Cardiac muscle cell (in vitro differentiated cells and primary cell): ENCODE measurements at places on chromosomes 5 and 9.

GRCh38 chr5:141529002-141529401 is 40.1 kb downstream of the PCDHGC5 start:
- DNase-seq, result peak; percentile 69

DNA sequence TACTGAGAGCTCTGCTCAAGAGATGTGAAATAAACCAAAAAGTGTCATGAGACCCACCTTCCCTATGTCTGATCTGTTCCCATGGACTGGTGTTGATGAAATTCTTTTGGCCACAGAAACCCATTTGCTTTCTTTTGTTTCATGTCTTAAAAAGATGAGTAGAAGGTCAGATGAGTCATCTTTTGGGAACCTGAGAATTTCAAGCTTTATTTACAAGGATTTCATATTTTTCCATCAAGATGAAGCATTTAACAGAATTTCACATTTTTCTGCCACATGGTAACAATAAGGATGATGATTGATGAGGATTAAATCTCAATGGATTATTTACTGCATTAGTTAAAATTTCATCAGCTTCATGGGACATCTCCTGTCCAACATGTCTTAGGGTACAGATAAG is 337.8 kb downstream of the DEPDC1B start:
- DNase-seq, result no peak

DNA sequence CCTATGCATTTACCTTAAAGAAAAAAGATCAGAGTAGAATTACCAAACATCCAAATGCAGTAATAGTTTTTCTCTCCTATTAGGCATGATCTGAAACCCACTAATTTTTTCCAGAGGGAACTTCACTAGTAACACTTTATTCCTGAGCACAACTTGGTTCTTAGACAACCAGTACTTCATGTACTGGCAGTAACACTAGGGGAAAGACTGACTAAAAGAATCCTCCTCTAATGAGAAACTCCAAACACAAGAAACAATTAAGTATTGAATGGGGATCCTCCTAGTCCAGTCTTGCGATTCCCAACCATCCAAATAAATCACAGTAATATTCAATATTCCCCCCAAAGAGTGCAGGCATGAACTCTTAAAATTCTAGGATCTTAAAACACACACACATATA is 48.9 kb downstream of the ZNF608 start:
- DNase-seq, result no peak

- DNase-seq, result no peak
Measured at GRCh38 chr5:119080936-119081335, 10.0 kb downstream of the DMXL1 start.

DNA sequence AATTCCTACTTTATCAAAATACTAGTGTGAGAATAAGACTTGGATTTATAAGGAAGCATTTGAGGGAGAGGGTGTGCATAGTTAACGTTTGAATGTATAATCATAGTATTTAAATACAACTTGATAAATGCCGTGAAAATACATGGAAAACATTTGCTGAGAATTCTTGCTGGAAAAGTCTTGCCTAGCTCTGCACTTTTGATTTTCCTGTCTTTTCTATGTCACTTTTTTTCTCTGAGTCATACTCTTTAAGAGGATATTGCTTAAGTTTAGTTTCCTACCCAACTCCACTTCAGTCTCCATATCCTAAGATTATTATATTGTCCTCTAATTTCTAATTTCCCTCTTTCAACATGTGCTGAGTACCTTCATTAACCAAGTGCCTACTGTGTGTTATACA is 616.6 kb upstream of the SEMA6A start:
- DNase-seq, result peak; percentile 3

GRCh38 chr9:100104314-100104713 is 5.3 kb downstream of the INVS start:
- DNase-seq, result no peak

DNA sequence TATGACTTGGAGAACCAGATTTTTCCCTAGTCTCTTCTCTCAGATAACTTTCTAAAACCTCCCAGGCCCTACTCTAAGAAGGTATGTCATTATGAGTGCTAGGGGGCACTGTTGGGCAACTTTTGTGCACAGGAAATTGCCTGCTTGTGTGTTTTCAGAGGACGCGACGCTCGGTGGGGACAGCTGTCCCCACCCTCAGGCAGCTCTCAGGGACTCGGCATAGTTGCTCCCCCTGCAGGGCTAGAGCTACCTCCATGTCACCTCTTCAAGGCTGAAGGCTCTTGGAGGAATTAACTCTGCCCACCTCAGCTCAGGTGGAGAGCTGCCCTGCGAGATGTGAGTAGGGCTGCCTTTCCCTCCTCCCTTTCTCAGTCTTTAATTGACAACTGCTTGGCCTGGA is 10.2 kb upstream of the TIFAB start:
- DNase-seq, result peak; percentile 84

DNA sequence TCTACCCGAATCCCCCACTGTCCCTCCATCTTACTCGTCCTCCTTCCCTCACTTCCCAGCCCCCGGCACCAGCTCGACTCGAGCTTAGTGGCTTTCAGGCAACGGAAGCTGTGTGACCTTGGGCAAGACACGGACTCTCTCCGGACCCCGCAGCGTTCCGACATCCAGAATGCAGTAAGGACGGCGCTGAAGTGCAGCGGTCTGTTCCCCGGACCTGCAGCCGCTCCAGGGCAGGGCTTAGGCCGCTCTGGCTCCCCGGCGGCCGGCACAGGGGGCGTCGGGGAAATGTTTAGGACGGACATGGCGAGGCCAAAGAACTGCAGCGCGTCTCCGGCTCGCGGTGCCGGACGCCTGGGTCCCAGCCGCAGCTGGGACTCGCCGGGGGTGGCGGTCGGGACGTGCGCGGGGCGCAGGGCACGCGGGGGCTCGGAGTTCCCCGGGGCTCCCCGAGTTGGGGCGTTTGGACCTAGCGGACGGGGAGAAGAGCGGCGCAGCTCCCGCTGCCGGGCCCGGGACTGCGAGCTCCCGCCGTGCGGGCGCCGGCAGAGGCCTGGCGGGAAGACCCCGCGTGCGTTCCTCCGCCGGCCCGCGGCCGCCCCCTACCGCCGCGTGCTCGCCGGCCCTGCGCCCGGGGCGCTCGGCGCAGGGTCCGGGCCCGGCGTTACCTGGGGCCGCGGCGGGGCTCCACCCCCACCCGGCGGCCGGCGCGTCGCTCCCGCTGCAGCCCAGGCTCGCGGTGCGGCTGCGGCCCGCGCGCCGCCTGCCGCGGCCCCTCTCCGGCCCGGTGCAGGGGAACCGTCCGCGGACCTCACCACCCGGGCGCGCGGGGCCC is 5.6 kb upstream of the RNF44 start:
- peak; percentile 79 for DNase-seq

- DNase-seq, result no peak
Measured at GRCh38 chr5:32559411-32559810, 25.9 kb upstream of the SUB1 start.

DNA sequence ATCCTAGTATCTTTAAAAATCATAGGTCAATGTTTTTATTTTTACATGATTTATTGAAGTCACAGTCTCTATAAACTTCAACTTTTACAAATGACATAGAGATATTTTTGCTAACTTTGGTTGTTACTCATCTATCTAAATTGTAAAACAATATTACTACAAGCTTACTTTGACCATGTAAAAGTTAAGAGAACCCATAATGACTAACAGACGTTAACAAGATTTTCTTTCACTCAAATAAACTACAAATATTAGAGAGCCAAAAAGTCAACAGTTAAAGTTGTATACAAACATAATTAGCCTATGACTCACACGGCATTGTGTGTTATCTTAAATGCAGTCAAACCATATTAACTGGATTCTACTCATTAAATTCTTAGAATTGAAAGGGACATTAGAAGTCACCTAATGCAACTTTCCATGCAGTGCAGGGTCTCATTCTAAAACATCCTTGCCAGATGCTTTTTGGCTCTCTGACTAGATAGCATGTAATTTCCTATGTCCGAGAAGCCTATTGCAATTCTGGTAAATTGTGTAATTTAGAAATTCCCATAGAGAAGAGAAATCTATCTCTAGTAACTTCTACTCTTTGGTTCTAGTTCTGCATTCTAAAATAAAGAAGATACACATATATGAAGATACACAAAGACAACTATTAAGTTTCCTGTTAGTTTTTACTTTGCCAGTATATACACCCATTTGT is 42.2 kb upstream of the UGT3A2 start:
- DNase-seq, result no peak

DNA sequence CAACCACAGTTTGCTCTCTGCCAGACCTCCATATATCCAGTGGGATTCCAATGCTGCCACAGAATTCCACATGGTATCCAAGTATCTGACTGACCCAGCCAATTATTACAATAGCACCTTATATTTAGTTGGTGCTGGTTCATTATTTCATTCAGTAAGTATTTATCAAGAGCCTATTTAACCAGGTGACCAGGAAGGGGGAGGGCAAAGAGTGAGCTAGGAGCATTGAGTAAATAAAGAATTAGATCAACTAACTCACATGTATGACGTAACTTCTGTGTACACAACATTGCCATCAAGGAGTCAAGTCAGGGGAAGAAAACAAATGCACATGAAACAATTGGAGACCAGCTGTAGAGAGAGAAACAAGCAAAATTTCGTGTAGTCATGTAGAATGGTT is 207.1 kb upstream of the PAPPA start:
- peak; percentile 14 for DNase-seq

DNA sequence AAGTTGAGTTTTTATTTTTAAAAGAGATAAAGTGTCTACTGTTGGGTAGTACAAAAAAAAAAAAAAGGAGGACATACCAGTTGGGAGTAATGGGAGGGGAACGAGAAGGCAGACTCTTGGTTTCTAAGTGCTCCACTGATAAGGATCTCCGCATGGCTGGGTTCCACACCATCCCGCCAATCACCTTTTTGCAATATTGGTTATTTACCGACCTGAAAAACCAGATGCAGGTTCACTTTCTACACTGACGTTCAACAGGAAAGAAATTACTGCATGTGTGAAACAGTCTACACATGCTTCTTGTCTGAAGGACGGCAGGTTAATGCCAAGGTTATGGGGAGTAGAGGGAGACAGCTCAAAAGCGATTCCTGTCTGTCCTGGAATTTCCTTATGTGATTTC is 75.5 kb downstream of the PTPN3 start:
- DNase-seq, result no peak

DNA sequence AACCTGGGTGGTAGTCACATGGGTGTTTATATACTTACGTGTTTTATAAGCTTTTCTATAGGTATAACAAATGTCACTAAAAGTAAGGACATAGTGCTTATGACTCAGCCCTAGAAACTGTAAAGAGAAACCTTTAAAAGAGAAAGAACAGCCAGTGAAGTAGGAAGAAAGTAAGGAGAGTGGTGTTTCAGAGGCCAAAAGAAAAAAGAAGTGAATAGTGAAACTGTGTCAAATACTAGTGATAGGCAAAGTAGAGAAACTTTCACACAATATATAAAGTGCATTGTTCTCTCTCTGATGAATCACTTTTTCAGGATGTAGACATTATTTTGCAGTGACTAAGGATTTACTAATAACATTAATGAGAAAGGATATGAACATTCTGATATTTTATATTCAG is 74.2 kb upstream of the SUSD1 start:
- DNase-seq, result no peak

GRCh38 chr9:137918331-137919094 is 40.9 kb downstream of the CACNA1B start:
- DNase-seq, result no peak

GRCh38 chr5:132059043-132059695 is 1.3 kb upstream of the IL3 start:
- no peak for DNase-seq

DNA sequence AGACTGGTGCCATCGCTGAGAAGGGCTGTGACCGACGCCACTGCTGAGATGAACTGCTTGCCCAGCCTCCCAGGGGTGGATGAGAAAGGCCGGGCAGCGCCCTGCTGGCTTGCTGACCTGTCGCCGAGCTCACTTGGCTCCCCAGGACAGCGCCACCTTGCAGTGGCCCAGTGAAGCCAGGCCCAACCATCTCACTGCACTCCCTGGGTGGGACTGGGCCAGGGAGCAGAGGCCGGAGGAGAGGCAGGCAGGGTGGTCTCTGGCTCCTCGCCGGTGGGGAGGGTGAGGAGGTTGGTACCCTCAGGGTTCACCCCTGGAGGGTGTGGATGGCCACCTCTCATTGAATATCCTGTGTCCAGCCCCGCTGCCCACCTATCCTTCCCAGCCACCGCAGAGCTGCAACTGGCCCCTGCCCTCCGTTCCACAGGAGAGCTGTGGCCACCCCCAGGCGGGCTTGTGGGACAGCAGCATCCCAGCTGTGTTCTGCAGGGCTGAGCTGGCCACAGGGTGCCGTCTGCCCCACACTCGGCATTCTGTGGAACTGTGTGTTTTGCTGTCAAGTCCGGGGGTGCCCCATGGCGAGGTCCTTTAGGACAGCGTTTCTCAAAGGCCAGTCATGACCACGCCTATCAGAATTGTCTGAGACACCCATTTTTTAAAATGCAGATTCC is 41.0 kb upstream of the FCN2 start:
- no peak for DNase-seq

DNA sequence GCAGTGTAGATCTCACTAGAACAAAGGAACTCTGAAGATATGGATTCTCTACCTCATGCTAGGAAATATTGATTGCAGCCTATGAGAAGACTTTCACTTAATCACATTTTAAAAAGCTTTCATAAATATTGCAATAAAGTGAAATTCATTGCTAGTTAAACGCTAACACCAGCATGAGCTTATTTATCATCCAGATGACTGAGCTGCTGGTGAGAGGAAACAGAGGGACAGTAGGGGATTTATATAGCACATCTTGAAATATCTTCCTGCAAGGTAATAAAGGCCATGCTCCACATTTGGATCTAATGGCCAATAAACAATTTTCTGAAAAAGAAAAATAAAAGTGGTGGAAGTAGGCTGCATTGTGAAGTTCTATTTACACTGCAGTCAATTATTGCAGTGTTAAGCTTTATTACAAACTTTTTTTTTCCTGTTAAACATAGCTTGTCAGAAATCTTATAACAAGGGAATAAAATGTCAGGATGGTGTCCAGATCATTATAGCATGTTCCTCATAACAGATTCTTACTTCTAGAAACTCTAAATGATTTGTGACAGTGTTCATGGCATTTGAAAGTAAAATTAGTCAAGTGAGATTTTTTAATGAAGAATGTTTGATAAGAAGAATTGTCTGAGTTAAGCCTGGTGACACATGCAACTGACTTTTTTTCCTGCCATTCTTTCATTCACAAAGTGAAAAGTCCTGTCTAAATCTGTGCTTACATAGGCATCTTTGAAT is 342.6 kb downstream of the DMAC1 start:
- no peak for DNase-seq

GRCh38 chr9:80811656-80812055 is 877.7 kb downstream of the TLE1 start:
- DNase-seq, result peak; percentile 12

GRCh38 chr5:137564398-137564961 is 65.4 kb upstream of the SPOCK1 start:
- peak; percentile 45 for DNase-seq

- no peak for DNase-seq
Measured at GRCh38 chr9:89929315-89929672, 324.5 kb downstream of the GADD45G start.

GRCh38 chr9:16329671-16330113 is 540.8 kb downstream of the BNC2 start:
- DNase-seq, result no peak
